ENCODE measurements at places on chromosomes 1 and 21.

DNA sequence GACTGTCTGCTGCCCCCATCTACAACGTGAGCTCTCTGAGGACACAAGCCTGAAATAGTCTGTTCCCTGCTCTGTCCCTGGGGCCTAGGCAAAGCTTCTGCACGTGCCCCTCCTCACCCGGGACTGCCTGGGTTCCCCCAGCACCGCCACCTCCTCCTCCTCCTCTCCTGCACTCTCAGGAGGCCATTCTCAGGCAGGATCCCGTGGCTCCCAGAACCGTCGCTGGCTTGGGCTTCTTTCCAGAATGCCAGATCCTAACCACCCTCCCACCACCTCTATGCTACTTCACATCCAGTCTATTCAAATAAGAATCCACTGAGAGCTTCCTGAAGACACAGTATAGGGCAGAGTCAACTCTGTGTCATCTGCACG lies 11.2 kb downstream of the NPHP4 start:
- DNase-seq = no peak

- DNase-seq = no peak
These were observed 156.4 kb downstream of the PTGER3 start for GRCh38 chr1:70891051-70891843.

DNA sequence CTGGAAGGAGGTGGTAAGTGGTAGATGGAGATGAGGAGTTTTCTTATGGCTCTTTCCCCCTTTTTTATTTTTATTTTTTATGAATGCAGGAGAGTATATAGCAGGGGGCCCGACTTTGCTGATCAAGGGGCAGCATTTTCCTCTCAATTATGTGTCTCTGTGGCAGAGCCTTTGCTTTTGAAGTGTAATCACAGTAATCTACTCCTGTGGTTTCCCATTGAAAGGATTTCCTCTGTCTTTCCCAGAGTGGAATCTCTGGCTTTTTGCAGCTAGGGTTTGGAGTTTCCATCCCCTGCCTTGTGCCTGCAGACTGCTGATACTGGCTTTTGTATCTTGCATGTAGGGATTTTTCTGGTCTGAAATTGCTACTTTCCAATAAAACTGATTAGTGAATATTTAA lies 29.1 kb downstream of the ARID1A start:
- no peak for DNase-seq

- no peak for DNase-seq
These were observed 323.3 kb downstream of the KCTD3 start for GRCh38 chr1:215890438-215890837.

DNA sequence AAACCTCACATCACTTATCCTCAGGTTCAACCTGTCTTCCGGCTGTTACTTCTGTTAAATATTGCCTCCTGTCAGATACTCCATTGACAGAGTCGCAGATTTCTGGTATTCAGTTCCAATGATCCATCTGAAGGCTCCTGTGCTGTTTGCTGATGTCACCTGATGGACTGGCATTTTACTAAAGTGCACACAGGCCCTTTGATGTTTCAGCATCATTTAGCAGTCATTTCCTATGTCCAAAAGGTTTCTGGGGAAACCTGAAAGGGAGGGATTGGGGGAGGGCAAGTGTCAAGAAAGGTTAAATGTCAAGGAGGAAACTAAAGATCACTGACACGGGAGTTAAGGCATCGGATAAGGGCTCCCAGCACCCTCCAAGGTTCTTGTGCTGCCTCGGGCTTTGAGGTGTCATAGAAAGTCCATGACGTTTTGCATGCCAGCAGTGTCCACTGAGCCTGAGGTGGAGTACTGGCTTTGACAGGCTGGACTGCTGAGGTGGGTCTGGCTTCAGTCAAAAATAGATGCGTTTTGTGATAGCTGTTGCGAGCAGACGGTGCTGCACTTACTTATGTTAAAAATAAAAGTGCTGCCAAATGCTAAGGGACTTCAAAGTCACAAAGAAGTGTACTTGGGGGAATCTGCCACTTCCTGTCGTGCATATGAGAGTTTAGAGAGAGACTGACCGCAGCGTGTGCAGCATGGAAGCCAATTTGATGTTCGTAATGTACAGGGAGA lies 30.8 kb downstream of the XCL2 start:
- DNase-seq = no peak

GRCh38 chr1:115052454-115053083 lies 22.9 kb downstream of the TSHB start:
- DNase-seq = no peak

DNA sequence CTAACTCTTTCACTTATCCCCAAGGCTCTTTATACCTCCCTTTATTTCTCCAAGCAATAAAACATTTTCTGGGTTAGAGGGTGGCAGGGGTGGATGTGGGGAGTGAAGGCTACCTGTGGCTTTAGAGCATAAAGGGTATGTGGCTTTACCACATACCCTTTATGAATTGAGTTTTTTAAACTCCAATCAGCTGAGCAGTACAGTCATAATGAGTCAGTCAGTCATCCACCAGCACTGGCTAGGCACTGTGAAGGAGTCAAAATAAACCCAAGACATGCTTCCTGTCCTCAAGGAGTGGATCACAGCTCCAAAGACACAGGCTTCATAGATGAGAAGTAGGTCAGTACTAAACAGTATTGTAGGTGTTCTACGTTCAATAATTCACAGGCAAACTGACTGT lies 2.6 kb upstream of the TDRD10 start:
- DNase-seq = no peak

- DNase-seq = no peak
These were observed 715 bp upstream of the ARTN start for GRCh38 chr1:43932786-43933385.

DNA sequence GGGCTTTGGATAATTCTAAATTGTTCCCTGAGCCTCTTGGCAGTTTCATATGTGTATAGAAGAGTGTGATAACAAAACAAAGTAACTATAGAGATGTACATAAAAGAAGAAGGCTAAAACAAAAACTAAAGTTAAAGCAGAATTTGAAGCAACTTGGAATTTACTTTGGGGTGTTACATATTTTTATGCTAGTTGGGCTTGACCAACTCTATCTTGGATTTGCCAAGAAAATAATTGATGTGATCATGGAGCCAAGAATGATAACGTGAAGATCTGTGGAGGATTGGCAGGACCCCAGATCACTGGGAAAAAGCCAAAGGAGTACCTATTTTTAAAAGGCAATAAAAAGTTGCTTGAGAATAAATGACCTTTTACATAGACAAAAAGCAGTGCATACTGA lies 206.9 kb downstream of the LMO4 start:
- no peak for DNase-seq

All from C1 segment of cervical spinal cord (tissue), 14 donors.